Stimulated activated CD4-positive, alpha-beta T cell treated with anti-CD3 and anti-CD28 coated beads, Interleukin-2, amount 100 ng/mL, for 4 hours (primary cell): ENCODE measurements at places on chromosomes 11 and 22.

DNA sequence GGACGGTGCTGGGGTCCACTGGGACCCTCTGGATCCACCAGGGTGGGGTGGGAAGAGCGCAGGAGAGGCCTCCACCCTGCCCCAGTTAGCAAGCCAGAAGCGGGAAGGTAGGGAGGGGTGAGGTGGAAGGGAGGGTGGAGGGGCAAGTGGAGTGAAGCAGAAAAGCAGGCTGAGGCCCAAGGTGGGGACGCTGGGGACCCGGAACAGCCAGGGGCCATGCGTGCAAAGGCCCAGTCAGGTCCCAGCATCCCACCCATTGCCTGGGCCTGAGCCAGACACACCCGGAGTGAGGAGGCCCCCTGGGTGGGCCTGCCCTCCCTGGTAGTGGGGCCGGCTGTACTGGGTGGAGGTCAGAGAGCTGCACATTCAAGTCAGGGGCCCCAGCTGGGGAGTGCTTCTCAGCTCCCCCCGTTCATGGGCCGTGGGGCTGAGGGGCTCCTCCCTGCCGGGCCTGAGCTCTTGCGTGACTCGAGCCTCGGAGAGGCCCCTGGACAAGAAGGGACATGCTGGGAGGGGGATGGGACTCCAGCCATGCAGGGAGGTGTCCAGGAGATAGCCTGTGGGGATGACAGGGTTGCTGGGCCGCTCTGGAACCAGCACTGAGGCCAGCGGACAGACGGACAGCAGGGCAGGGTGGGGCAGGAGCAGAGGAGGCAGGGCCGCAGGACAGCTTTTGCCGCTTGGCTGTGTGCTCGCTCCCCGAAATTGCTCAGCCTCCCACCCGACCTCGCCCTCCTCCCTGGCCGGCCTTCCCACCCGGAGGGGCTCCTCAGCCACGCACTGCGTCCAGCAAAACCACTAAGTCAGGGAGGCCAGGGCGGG, 7.7 kb downstream of the TNNT3 start:
- DNase-seq: no peak

GRCh38 chr22:45422237-45422983, 8.9 kb downstream of the RIBC2 start:
- no peak for DNase-seq

GRCh38 chr11:67456068-67456705, 1.0 kb downstream of the CABP4 start:
- no peak for DNase-seq

DNA sequence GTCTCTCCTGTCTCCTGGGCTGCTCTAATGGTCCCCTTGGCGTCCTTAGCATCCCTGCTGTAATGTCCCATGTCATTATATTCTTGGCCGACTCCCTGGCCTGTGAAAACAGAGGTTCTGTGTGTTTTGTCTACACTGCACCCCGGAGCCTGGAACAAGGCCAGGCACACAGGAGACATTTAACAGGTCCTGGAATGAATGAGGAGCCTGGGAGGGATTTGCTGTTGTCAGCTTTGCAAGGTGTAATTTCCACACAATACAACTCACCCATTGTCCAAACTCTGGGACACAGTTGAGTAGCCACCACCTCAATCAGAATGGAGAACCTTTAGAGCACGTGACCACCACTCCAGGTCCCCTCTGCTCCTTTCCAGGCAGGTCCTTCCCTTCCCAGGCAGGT, 14.9 kb upstream of the PDGFB start:
- DNase-seq: no peak

DNA sequence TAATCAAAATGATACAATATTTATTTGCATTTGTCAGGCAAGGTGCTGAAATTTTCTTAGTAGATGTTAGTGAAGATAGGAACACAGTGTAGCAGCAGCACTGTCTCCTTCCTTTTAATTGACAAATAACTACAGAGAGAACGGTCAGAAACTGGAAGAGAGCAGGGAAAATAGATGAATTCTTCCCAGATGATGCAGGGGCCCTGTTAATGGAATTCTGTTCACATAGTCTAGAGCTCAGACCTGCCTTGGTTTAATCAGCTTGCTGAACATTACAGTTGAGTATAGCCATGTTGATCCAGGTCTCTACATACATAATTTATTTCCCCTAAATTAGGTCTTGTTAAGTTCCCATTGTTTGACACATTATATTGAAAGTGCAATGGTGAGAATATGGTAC, 127.4 kb downstream of the SLC17A6 start:
- DNase-seq: no peak

DNA sequence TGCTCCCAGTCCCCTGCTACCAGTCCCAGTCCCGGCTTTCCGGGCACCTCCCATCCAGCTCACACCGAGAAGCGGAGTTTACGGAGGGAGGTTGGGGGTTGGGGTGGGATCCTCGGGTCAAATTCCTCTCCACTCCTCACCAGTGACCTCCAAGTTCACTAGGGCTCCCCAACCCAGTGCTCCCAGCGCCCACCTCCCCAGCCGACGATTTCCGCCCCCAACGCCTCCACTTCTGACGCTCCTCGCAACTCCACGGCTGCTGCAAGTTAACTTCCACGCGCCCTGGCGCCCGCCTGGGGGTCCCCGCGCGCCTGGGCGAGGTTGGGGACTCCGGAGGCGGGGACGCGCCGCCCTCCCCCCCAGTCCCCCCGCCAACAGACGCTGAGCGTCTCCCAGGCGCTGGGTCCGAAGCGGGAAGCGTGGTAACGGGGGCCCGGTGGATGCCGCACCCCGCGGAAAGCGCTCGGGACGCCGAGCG, 526 bp downstream of the TPST2 start:
- DNase-seq: peak; percentile 35

DNA sequence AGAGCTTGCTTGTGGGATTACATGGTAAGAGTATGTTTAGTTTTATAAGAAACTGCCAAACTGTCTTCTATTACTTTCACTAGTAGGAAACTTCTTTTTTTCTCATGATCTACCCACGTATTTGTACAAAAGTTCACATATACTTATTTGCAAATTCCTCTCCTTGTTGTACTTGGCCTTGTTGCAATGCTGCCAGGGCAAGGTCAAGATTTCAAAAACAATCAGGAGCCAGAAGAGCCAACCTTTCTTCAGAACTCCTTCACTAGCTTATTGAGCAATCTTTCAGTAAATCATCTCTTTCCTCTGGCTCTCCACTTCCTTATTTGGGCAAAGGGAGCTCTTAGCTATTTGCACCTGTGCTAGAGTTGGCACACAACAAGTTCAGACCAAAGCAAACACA, 9.7 kb downstream of the SRSF8 start:
- no peak for DNase-seq

DNA sequence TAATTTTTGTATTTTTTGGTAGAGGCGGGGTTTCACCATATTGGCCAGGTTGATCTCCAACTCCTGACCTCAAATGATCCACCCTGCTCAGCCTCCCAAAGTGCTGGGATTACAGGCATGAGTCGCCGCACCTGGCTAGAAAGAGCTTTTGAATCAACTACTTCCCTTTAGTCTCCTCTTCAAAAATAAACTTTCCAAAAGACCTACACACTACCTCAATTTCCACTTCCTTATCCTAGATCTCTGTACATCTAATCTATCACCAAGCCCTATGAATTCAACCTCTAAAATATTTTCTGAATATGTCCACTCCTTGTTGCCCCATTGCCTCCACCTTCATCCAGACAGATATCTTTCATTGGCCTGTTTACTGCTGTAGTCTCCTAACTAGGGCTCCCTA, 13.1 kb upstream of the DDX6 start:
- DNase-seq: no peak

DNA sequence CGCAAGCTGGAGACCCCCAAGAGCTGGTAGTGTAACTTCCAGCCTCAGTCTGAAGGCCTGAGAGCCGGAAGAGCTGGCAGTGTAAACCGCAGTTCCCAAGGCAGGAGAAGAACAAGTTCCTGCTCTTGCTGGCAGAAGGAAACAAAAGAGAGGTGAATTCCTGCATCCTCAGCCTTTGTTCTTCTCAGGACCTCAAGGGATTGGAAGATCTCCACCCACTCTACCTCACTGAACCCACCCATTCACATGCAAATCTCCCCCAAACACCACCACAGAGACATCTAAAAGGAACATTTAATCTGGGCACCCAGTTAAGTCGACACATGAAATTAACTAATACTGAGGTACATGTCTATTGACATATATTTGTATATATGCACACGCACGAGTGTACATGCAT, 1310.3 kb downstream of the TBC1D22A start:
- DNase-seq: no peak

DNA sequence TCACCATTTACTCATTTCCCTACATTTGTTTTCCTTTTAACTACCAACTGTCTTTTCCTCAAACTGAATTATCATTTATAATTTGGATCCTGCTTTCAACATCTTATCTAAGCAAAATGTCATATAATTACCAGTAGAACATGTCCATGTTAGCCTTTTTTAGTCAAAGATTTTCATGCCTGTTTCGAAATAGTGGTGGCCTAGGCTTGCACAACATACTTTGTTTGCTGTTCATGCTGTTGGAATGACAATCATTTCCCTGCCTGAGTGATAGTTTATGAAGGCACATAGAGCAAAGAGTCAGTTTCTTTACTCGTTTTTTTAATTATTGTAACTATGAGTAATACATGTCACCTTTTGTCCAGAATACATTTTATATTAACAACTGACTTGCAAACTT, 144.3 kb upstream of the ANO3 start:
- no peak for DNase-seq
